ENCODE measurements at places on chromosomes 7 and 10.
A peak's percentile ranks its signal among the peaks of the same experiment; 100 is the strongest.

- DNase-seq = no peak
Measured at GRCh38 chr7:21749378-21749777, 196.3 kb downstream of the CDCA7L start.

DNA sequence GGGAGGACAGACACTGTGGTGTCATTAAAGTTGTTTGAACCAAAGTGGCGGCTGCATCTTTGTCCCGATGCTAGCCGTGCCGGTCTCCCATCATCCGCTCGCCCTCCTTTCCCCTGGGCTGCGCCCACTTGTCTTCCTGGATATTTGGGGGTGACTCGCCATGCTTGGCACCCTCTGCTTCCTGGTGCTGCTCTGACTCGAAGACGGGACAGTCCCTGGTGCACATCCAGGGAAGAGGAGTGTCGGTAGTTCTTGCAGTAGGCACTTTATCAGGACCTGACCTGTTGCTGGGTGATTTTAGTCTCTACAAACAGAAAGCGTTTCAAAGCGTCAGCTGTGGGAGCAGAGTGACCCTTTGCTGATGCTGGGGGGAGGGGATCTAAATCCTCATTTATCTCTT, 68.3 kb upstream of the DNAJB6 start:
- no peak for DNase-seq

DNA sequence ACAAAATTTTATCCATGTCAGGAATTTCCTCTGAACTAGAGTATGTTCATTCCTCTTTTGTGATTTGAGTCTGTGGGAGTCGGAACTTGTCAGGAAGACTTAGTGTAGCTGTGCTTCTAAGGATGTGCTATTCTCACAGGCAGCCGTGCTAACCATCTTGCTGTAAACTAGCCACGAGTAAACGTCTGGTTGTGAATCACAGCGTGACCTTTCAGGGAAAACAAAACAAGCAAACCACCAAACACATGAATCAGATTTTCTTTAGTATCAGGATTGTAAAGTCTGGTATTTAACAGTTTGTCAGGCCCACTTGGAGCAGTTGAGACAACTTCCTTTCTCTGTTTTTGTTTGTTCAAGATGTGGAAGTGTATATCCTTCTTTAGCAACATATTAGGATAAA, 32.0 kb downstream of the AUTS2 start:
- no peak for DNase-seq

DNA sequence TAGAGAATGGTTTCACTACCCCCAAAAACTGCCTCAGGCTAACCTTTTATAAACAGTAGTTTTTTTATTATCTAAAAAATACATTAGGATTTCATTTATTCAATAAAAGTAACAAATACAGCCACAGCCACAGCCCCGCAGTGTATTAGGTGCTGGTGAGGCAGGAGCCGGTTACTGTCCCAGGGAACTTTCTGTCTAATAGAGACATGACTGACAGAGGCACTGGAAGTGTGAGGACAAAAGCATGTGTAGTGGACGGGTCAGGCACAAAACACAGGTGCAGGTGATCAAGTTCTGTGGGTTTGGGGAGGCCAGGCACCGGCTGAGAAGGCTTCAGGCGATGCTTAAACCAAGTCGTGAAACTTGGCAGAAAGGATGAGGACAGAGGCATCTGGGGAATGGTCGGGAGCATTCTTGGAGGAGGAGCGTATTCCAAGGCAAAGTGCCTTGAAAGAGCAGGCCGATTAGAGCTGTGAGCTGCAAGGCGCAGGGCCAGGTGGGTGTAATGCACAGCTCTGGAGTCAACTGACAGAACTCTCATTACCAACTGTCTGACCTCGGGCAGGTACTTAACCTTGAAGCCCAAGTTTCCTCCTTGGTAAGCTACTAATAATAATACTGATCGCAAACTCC, 138.2 kb downstream of the USP6NL start:
- no peak for DNase-seq

GRCh38 chr10:111890046-111890445, 293.5 kb downstream of the GPAM start:
- DNase-seq = no peak

GRCh38 chr7:134284952-134285351, 31.8 kb downstream of the SLC35B4 start:
- no peak for DNase-seq

- DNase-seq = no peak
Measured at GRCh38 chr10:93850031-93851015, 43.5 kb upstream of the SLC35G1 start.

- no peak for DNase-seq
Measured at GRCh38 chr10:30828680-30829079, 199.1 kb upstream of the LYZL2 start.

- no peak for DNase-seq
Measured at GRCh38 chr7:112042631-112043030, 163.6 kb downstream of the DOCK4 start.

- DNase-seq = peak; percentile 31
Measured at GRCh38 chr7:80018941-80019808, 115.5 kb upstream of the GNAI1 start.

- no peak for DNase-seq
Measured at GRCh38 chr10:118488710-118489497, 106.5 kb downstream of the PRLHR start.

GRCh38 chr10:114915294-114915693, 22.7 kb upstream of the TRUB1 start:
- DNase-seq = no peak

DNA sequence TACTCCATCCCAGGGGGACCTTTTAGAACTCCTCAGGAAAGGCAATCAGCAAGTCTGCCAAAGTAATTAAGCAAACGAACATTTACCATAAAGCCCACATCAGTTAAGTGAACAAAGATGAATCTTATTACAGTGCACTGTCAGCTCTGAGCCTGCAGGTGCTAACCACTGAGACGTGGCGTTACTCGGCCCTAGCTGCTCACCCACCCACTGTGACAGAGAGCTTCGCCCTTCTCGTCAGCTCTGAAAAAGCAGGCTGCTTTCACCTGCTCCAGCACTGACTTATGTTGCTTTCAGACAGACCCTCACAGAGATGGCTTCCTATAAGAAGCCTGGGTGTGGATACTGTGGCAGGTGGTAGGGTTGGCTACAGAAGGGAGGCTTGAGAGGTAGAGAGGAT, 57.7 kb upstream of the KCNIP2 start:
- no peak for DNase-seq

GRCh38 chr7:6504996-6505395, 46.3 kb downstream of the GRID2IP start:
- no peak for DNase-seq

DNA sequence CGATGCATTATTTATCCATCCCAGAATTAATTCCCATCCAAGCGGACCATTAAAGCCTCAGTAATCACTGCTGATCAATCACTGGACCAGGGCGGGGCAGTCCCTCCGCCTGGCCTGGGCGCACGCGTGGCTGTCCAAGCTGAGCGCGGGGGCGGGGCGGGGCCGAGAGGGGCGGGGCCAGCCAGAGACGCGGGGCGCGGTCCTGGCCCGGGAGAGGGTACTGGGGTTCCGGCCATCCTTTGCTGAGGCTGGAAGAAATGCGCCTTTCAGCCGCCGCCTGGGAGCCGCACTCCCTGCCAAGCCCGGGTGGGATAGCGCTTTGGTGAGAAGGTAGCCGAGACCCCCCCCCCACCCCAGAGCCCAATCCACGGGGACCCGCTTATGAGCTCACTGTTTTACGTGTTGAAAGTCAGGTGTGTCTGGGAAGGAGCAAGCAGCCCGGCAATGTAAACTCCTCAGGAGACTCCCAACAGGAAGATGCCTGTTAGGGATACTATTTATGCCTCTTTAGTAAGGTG, at the start of gene ARHGAP22:
Gene ARHGAP22 (minus strand): TSS at position 83 of the 518 bp plus-strand sequence. CDS start 277 bp downstream, outside the sequence.
- DNase-seq = no peak
